ENCODE measurements at places on chromosomes 3 and 15. TPM values are rescaled to one million over a fixed set of nuclear protein-coding genes. Genes with fewer than 3 reads are reported as not detected.

DNA sequence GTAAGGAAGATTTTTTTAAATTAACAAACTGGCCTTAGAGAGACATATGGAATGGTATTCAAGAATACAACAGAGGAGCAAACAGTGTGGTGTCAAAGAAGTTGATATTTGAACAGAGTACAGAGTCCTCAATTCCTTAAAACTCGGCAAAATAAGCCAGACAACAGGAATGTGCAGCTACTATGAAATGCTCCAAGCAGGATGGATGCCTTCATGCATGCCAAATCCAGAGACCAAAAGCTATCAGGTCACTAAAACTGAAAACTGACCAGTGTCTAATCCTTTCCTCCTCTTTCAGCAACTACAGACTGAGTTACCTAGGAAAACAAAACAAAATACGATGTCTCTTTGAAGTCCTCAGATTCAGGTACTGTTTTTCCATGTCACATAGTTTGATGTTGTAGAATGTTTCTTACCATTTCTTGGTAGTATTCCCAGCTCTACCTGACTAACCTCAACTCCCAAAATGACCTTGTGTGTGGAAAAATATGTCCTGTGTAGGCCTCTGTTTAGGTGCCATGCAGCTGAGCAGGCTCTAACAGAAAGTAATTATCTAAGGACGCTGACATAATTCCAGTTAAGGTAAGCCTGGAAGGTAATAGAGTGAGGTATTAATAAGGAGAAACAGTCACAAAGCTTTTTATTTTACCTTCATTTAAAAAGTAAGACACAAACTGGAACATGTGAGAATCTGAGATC is 46.9 kb downstream of the TBL1XR1 start:
- no peak for DNase-seq

GRCh38 chr3:25421747-25422146 is 6.3 kb upstream of the RARB start:
- DNase-seq: no peak

DNA sequence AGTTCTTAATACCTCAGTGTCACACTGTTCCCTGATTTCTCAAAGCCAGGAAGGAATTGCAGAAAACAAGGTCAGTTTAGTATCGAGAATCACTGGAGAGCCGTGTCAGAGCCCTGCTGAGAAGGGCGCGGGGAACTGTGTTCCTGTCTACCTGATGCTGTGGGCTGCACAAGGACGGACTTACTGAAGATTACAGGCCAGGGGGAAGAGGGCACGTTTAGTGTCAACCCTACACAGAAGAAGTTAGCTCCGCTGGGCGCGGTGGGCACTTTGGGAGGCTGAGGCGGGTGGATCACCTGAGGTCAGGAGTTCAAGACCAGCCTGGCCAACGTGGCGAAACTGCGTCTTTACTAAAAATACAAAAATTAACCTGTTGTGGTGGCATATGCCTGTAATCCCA is 104.1 kb downstream of the APBA2 start:
- DNase-seq: no peak

- DNase-seq: no peak
Observed at GRCh38 chr3:138657508-138657907, 48.9 kb downstream of the FAIM start.

- no peak for DNase-seq
Observed at GRCh38 chr15:40543631-40544294, 21.1 kb downstream of the CCDC32 start.

GRCh38 chr3:16337856-16338540 is 73.0 kb downstream of the OXNAD1 start:
- DNase-seq: no peak

GRCh38 chr3:155418407-155418806 is 124.9 kb upstream of the STRIT1 start:
- DNase-seq: no peak

DNA sequence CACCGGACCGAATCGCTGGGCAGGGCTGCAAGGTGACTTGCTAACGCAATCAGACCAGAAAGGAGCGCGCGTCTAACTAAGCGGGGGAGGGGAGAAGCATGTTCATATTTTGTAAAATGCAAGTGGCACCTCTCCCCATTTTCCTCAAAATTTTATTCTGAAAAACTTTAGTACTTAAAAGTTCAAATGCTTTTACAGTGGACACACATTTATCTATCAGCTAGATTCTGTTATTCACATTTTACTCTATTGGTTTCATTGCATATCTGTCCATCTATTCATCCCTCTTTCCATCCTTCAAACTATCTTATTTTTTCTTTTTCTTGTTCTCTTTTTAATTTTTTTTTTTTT is 46.1 kb upstream of the KLHL25 start:
- DNase-seq: no peak

GRCh38 chr3:62832553-62832952 is 42.7 kb downstream of the CADPS start:
- no peak for DNase-seq

DNA sequence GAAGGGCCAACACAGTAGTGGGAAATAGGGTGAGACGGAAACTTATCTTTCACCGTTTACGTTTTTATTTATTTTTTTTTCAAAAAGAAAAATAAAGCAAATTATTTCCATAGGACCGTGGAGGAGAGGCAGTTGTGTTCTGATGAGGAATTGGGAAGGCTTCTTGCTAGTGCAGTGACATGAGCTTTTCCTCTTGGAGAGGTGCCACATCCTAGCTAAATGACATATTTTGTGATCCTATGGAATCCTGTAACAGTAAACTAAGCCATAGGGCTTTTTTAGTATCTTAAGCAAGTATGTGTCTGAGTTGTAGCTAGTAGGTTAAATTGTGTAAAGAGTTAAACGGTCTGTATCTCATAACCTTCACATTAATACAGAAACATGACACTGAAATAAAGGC is 609.9 kb downstream of the RBMS3 start:
- DNase-seq: no peak

DNA sequence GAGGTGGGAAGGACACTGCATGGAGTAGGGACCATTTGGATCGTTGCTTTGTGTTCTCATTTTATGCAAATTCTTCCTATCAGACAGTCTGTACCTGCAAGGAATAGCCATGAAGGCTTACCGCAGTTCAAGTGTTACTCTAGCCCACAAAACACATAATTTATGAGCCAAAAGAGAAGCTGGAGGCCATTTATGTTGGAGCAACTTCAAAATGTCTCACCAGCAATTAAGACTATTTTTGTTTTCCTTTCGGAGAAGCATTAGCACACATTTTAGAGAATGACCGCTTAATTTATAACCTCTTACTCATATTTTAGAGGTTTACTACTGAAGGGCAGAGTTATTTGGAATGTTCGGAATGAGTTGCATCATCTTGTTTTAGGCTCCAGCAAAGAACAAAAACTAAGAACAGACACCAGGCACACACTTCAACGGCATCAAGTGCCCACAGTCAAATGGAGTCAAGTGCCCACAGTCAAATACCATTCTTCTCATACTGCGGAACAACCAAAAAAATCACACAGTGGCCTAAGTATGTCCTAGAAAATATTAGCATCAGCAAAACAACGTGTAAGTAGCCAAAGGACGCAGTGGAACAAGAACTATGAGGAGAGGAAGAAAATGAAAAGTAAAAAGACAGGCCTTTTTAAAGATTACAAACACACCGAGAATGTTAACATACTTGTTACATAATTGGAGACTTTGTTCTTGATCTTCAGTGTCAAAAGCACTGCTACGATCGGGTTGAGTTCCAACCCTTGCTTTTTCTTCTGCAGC is 17.5 kb upstream of the GOLGA8J start:
- DNase-seq: no peak

DNA sequence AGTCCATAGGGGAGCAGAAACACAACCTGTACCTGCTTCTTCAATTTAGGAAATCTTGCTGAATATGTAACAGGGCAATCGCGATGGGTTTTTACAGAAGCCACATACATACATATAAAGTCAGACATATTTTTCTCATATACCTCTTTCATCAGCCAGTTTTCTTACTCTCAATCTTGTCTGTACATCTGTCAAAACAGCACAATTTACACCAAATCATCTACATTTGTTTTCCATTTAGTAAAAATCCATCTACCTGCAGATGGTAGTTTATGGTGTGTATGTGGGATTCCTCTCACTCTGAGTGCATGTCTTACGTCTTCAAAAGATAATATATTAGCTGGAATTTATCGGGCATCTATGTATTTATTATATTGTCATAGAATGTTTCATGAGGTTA is 208.7 kb downstream of the ZPLD1 start:
- DNase-seq: no peak

Gene IL5RA
- total RNA-seq: not detected

Gene TGM4
- 1.3 TPM for total RNA-seq

Gene SHISA5
- 64.3 TPM for total RNA-seq

Gene UCN2
- 6.3 TPM for total RNA-seq
